ENCODE measurements at places on chromosomes 12 and 14. TPM values are rescaled to one million over a fixed set of nuclear protein-coding genes. Genes with fewer than 3 reads are reported as not detected.

Gene KRT77
- total RNA-seq: not detected

Gene NXPH4
- 6.7 TPM for total RNA-seq

Gene SMCO2
- 0.76 TPM for total RNA-seq

Gene ART4
- 0.08 TPM for total RNA-seq

Gene P2RX4
- total RNA-seq: 5.0 TPM

Gene POTEG
- not detected for total RNA-seq

Gene RNASE3
- total RNA-seq: not detected

Gene TMEM120B
- total RNA-seq: 4.1 TPM

Gene SLC38A1
- total RNA-seq: 71.5 TPM

Gene TNFAIP2
- 85.3 TPM for total RNA-seq

Gene MYL6B
- 54.2 TPM for total RNA-seq

Gene EPS8
- 7.7 TPM for total RNA-seq

Gene EIF2S1
- 94.2 TPM for total RNA-seq

Gene LGR5
- not detected for total RNA-seq

Gene RIMBP2
- 2.3 TPM for total RNA-seq

Gene ZC3H10
- total RNA-seq: 1.8 TPM

Gene NANOG
- total RNA-seq: 0.52 TPM

Gene TSPAN19
- not detected for total RNA-seq

Gene KERA
- total RNA-seq: not detected

Gene MSI1
- total RNA-seq: 0.28 TPM

Gene GNG2
- total RNA-seq: 1.5 TPM

Gene KRT80
- 17.9 TPM for total RNA-seq

Gene CLEC9A
- total RNA-seq: not detected

Gene HOTAIR
- total RNA-seq: not detected

Gene TDRD9
- total RNA-seq: 0.16 TPM

Gene TAS2R42
- total RNA-seq: not detected

Gene TPPP2
- total RNA-seq: not detected

Gene ACSS3
- 0.68 TPM for total RNA-seq

Gene MYF5
- total RNA-seq: not detected

Gene LIMA1
- 53.9 TPM for total RNA-seq

Gene FZD10
- total RNA-seq: 13.7 TPM

Gene BICDL1
- total RNA-seq: 32.6 TPM

Gene IGF1
- 1.5 TPM for total RNA-seq
